Testis (tissue), 5 donors: ENCODE measurements at places on chromosomes 13 and 19. TPM values are rescaled to one million over a fixed set of nuclear protein-coding genes. Genes with fewer than 3 reads are reported as not detected.
A peak's percentile ranks its signal among the peaks of the same experiment; 100 is the strongest.

CALR3 gene
- 40.6 TPM for total RNA-seq

PRTN3 gene
- 1.0 TPM for total RNA-seq

EMP3 gene
- 28.6 TPM for total RNA-seq

TEKTIP1 gene
- 55.9 TPM for total RNA-seq

GRCh38 chr13:81771951-81772350 is 1431.0 kb upstream of the SPRY2 start:
- DNase-seq: no peak

DNA sequence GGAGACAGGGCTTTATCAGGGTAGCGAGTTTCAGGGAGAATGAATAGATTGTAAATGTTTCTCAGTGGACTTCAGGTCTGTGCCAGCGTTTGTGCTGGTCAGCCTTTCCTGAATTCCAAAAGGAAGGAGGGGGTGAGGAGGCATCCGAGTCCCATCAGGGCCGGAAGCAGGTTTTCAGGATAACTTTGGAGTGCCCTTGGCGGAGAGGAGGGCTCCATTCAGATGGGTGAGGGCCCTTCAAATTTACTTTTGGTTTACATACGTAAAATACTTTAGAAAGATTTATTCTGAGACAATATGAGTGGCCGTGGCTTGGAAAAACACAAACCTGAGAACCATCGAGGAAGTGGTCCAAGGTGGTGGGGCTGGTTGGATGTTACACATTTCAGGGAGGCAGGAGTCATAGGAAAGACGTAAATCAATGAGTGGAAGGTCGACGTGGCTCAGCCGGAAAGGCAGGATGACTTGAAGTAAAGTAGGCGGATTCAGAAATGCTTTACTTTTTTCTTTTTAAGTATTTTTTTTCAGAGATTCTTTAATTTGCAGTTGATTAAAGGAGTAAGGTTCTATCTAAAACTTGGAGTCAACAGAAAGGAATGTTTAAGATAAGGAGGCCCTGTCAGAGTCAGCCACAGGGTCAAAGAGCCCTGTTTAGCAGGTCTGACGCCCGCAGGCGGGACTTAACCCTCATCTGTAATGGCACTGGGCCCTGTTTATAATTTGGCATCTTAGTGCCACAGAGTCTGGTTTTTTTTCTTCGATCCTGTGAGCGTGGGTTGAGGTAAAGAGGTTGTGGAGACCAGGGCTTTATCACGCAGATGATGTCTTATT is 32.8 kb downstream of the ATP11A start:
- DNase-seq: peak; percentile 83

GRCh38 chr13:48910686-48911085 is 65.0 kb upstream of the FNDC3A start:
- no peak for DNase-seq

- no peak for DNase-seq
Measured at GRCh38 chr19:30512176-30513081, 140.2 kb downstream of the ZNF536 start.

DNA sequence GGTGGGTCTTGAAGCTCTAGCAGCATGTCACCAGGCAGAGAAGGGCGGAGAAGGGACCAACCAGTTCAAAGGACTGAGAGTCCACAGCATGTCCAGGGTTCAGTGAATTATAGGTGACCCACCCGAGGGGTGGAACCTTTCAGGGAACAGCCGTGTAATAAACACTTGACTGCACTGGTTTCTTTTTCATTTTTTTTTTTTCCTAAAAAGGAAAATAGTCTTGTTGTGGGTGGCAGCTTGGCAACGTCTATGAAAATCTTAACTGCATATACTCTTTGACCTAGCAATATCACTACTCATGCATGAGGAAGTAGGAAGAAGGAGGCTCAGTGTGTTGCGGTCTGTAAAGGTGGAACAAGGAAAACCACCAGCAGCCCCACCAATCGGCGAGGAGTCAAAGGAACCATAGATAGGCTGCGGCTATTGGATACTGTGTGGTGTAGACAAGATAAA is 13.0 kb upstream of the MYH14 start:
- no peak for DNase-seq

DNA sequence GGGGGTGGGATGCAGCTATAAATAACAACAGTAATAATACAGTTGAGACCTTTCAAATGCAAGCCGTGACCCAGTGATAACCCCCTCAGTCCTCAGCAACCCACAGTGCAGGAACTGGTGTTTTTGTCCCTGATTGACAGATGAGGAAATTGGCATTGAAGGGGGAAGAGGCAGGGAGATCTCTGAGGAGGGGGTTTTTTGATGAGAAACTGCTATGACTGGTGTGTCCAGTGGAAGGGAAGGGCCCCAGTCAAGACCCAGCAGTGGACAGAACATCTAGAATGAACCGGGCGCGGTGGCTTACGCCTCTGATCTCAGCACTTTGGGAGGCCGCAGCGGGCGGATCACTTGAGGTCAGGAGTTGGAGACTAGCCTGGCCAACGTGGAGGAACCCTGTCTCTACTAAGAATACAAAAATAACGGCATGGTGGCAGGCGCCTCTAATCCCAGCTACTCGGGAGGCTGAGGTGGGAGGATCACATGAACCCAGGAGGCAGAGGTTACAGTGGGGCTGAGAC is 1.9 kb downstream of the MAP1S start:
- no peak for DNase-seq

DNA sequence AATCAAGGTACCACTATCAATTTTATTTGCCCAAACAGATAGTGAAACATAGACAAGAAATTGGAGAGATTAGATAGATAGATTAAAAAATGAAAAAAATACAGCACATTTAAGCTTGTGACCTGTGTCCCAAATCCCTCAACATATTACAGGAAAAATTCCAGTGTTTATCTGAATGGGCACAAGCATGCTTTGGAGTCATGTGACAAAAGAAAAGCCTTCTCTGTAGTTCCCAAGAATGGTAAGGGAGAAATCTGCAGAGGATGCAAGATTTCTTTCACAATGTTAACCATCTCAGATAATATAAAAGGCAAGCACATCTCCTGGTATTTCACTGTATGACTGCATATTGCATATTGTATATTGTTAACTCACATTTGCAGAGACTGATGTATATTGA is 168.0 kb downstream of the PCDH9 start:
- DNase-seq: no peak

DNA sequence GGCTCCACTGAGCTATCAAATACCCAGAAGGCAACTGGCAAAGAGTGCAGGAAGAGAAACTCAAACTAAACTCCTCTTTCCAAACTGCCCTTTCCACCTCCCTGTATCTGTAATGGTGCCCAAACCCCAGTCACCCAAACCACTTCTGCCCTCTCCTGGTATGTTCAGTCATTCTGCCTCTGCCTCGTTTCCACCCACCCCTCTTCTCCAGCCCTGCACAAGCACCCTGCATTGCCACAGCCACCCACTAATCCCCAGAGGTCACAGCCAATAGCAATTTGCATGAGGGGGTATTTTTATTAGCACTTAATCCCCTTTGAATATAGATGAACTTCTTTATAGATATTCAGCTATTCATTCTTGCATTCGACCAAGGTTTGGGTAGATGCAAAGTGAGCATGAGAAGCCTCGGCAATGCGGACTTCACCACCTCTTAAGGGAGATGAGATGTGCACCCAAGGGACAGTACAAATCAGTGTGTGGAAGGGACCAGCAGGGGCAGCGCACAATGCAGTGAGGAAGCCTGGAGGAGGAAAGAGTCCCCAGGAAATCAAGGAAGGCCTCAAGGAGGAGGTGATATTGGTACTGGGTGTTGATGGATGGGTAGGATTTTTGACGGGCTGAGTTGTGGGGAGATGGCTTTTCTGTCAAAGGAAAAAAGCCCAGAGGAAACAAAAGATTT is 12.4 kb downstream of the TMEM272 start:
- DNase-seq: no peak

DNA sequence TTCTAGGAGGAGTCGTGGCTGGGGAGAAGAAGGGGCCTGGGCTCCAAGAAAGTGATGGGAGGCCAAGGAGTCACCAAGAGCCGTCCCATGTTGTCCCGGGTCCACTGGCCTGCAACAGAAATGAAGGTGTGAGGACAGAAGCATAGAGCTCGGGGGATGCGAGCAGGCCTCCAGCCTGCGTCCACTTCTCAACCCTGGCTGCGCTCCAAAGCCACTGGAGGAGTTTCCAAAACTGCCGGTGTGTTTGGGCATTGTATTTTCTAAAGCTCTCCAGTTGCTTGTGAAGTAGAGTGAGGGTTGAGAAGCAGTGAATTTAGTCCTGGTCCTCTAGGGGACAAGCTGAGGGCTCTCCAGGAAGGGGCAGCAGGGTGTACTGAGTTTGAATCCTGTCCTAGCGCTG is 13.0 kb downstream of the FFAR2 start:
- no peak for DNase-seq
